ENCODE measurements at places on chromosomes 7 and 10.

DNA sequence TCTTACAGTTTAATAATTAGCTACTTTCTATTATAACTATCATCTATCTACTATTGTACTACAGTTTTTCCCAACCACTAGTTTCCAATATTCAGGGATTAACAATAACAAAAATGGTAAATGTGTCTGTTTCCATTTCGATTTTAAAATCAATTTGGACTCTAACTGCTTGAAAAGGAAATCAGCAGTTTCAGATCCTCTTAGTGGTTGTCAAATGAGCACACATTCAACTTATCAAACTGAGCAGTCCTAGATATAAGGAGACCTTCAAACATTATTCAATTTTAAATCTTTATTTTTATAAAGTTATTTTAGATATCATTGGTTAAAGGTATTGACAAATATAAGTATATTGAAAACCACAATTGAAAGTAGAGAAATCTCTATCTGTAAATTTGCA lies 46.8 kb upstream of the CD36 start:
- DNase-seq: no peak

- DNase-seq: no peak
Measured at GRCh38 chr10:86858011-86858410, 99.4 kb downstream of the MMRN2 start.

GRCh38 chr7:20030915-20031362 lies 186.2 kb downstream of the MACC1 start:
- no peak for DNase-seq

DNA sequence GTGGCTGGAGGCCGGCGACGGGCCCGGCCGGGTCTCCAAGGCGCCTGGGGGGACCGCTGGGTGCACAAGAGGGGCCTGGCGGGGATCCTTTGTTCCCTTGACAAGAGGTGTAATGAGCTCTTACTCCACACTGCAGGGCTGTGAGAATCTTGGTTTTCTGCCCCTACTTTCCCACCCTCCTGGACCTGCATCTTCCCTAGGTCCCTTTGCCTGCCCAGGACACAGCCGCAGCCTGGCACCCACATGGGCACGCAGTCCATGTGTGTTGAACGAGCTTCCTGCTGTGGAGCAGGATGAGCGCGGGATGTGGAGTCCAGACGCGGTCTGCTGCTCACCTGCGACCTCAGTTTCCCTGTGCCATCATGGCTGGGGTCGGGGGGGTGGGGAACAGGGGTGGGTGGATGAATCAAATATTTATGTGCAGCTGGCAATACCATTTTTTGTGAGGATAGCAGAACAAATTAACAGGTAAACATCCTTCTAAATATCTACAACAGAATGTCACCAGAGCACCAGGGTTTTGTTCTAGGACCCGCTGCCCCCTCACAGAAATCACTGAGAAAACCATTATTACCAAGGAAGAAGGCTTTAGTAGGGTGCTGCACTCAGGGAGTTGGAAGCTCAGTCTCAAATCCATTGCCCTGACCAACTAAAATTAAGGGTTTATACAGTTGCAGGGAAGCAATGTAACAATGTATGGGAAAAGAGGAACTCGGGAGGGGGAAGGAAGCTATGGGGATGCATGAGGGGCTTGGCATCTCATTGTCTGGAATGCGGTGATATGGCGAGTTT lies 474 bp upstream of the NSMCE4A start:
- no peak for DNase-seq

DNA sequence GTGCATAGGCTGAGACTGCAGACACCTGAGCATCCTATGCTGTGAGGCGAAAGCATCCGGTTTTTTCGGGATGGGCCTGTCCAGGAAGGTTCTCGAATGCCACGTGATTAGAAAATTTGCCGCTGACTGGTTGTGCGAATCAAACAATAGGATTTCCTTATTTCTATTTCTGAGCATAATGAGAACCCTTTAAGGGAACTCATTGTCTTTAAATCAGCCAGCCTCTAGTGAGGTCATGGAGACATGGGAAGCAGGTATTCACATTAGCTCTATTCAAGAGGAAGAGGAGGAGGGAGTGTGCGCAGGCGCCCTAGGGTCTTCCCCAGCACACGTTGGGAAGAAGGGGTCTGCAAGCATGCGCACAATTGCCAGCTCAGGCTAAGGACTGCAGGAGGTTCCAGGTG lies 5.6 kb downstream of the GIMAP1 start:
- no peak for DNase-seq

- peak; percentile 18 for DNase-seq
Measured at GRCh38 chr10:80444646-80445319, 9.3 kb upstream of the TSPAN14 start.

DNA sequence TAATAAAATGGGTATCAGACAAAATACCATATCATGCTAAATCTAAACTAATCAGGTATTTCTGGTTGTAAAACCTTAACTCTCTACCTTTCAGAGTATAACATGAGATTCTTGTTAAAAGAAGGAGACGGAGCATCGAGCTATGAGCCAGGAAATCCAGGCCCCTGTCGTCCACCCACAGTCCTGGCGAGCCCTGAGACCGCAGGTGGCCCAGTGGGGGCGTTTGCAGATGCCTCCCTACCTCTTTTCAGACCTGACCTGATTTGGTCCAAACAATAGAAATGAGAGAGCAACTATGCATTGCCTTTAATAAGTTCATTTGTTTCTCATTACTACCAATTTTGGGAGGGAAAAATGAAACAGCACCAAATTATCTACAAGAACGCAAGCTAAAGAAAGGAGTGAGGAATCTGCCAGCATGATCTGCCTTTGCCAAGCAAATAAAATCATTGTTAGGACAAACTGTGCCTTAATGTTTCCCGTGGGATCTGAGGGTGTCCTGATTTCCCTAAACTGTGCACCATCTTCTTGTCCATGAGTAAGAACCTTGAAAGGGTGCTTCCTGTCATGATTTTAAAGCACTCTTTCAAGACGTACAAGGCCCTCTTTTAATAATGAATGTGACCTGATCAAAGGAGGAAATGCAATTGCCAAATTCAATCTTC lies 166.7 kb downstream of the TCERG1L start:
- no peak for DNase-seq

DNA sequence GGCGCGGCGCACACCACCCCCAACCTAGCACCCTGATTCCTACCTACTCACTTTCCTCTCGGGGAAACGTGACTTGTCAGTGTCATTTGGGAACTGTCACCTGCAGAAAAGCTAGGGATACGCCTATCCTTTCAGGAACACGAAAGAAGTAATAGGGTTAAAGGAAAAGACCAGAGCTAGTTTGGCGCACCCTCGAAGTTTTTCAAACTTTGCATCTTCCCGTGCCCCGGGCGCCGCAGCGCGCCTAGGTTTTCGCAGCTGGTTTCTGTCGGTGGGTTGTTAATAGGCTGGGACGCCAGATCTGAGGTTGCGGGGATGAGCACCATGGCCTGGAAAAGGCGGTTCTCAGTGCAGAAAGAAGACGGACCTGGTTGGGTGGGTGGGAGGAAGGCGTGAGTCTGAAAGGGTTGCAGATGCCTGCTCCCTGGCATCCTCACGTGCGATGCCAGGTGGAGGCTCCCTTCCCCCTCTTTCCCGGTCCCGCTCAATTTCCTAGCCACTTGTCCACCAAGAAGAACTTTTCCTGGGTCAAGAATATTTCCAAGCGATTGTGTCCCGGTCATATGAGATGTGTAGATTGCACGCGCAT lies 568 bp upstream of the MEOX2 start:
- DNase-seq: no peak

- peak; percentile 62 for DNase-seq
Measured at GRCh38 chr7:84194484-84195271, at the start of gene SEMA3A. SEMA3A (minus strand) TSS chr7:84194789; CDS start chr7:84194586, 203 bp downstream.

GRCh38 chr10:17981766-17982380 lies 30.2 kb downstream of the SLC39A12 start:
- DNase-seq: no peak

- no peak for DNase-seq
Measured at GRCh38 chr7:155209478-155210319, 88.0 kb upstream of the INSIG1 start.

GRCh38 chr10:283916-284356 lies 148.7 kb downstream of the ZMYND11 start:
- no peak for DNase-seq

- DNase-seq: no peak
Measured at GRCh38 chr10:123786896-123787295, 104.7 kb downstream of the CPXM2 start.

DNA sequence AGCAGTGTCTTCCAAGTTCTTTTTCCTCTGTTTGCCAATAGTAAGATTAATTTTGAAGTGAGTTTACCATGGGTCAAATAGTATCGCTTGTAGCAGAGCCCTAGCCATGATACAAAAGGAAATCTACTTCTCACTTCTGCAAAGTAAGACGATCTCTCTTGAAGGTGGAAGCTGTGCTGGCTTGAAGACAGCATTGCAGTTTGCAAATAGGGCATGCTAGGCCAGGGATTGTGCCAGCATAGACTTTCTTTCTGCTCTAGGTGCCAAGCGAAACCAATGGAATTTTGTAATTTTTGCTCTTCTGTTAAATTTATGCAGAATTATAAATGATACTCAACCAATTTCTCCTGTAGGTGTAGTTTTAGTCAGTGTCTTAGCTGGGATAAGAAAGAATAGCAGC lies 74.5 kb downstream of the SLC13A1 start:
- DNase-seq: no peak

GRCh38 chr10:132396494-132397035 lies 435 bp upstream of the PWWP2B start:
- DNase-seq: no peak

DNA sequence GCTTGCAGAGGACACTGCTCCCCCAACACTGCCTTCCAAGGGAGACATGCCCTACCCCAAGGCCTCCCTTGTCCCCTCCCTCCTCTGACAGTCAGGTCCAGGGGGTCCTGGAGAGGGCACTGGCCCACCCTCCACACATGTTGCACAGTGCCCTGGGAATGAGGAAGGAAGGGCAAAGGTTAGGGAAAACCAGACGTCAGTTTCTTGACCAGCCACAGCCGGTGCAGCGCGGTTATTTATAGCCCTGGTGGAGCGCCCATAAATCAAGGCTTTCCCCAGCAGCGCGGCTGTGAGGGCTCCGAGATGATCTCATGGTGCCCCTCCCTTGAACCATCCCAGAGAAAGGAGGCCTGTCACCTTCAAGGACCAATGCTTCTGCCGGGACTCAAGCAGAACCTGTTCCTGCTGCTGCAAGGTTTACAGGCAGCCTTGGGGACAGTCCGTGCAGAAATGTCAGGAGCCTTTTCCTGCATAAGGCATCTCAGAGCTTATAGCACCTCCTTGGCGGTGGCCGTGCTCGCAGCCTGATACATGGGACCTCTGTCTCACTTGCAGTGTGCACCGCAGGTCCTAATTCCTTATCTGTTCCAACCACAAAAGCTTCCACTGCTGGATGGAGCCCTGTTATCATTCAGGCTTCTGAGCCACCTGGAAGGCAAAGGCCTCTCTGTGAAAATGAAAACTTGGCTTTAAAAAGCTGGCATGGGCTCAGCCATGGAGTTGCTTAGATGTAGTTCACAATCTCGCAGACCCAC lies 127.3 kb downstream of the LHPP start:
- DNase-seq: no peak

GRCh38 chr7:20327055-20327454 lies 3.6 kb upstream of the ITGB8 start:
- DNase-seq: no peak

- no peak for DNase-seq
Measured at GRCh38 chr7:108419961-108420908, 36.0 kb downstream of the NRCAM start.

DNA sequence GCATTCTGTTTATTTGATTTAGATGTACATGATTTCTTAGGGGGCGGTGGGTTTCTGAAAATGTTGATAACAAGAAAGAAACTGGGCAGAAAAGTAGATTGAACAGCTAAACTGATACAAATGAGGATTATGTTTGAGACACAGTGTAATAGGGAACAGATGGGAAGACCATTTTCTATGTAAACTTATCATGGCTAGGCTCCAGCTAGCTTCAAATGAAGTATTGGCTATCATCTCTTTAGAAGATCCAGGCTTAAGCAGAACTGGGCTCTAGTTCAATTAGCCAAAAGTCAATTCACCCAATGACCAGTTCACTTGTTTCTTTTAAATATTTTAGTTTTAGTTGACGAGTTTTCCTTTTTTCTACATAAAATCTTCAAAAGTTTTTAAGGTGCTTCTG lies 639.5 kb downstream of the ANKRD7 start:
- no peak for DNase-seq

GRCh38 chr10:26474026-26474425 lies 35.9 kb downstream of the APBB1IP start:
- no peak for DNase-seq

DNA sequence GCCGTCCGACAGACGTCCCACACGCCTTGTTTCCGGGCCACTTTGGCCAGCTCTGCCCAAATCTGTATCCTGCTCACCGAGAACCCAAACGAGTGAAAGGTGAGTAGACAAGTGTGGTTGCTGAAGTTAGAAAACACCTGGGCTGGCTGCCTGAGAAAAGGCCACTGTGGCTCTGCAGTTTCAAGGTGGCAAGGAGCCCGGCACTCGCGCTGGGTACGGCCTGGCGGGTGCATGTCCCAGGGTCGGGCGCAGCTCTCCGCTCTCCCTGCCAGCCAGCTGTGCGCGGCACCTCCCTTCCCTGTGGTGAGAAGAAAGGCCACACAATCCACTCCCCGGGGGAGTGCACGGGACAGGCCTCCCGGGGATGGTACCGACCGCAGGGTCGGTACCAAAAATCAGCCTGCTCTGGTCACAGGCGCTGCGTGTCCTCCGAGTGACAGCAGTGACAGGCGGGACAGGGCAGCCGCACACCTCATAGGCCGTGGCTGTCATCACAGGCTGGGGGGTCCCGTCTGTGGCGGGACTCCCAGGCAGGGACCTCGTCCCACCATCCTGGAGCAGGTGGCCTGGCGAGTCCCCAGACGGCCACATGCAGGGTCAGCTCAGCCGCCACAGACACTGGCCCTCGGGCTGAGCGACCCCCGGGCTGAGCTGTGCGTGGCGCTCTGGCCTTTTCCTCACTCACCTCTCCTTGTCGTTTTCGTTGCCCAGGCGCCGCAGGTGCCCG lies 22.8 kb downstream of the CFAP46 start:
- DNase-seq: no peak

DNA sequence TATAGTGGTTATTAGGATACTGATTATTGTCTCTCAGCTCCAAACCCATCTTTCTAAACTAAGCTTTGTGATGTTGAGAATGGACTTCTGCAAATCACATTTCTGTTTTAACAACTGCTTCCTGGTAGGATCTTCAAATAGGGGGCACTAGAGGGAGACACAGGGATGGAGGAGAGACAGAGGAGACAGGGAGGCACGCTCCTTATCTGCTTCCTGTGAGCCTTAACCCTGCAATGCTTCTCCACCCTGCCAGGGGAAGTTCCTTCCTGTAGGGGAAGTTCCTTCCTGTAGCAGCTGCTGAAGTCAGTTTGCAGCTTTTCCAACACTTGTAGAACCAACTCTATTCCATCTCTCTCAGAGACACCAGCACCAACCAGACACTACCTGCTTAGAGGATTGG lies 847.2 kb downstream of the CCSER2 start:
- DNase-seq: no peak

DNA sequence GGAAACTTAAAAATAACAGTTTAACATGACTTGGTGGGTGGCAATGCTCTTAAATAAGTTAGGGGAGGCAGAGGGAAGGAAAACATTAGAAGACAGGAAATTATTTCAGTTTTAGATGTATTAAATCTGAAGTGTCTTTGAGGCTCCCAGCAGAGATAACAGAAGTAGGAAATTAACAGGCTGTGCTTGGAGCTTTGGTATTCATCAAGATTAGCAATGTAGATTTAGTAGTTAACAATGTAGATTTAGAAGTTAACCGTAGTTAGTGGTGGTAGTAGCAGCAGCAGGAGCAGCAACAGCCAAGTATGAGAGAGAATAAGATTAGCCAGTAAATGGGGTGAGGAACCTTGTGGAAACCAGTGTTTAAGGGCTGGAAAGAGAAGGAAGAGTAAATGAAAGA lies 48.7 kb upstream of the UBN2 start:
- DNase-seq: no peak

- no peak for DNase-seq
Measured at GRCh38 chr10:59523851-59524250, 161.5 kb upstream of the FAM13C start.
